ENCODE measurements at places on chromosomes 5 and 9.

DNA sequence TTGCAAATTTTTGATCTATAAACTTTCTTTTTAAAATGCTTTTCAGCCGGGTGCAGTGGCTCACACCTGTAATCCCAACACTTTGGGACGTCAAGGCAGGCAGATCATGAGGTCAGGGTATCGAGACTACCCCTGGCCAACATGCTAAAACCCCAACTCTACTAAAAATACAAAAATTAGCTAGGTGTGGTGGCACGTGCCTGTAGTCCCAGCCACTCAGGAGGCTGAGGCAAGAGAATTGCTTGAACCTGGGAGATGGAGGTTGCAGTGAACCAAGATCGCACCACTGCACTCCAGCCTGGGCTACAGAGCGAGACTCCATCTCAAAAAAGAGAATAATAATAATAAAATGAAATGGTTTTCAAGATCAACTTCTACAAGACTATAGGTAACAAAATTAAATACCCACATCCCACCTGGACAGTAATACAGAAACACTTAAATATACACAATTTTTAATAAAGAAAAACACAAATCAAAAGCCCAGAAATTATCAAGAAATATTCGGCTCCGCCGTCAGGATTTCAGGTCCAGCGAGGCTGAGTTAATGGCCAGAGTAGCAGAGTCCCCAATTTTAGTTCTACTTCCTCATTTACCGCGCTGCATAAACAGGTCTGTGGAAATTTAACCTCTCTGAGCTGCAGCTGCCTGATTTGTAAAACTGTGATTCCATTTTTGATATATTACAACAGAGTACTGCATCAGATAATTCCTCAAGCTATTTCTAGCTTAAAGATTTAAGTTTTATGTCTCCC lies 4.0 kb downstream of the TUT7 start:
- H3K27ac ChIP-seq, result peak overlapping the region; percentile 51
- no peak for DNase-seq
- H3K4me1 ChIP-seq, result peaks cover 47% of the 10 kb centered on the region
- H3K4me3 ChIP-seq, result peak overlapping the region; percentile 70
- H3K36me3 ChIP-seq, result peaks cover 47% of the 10 kb centered on the region
- no peaks in the 10 kb centered on the region for H3K27me3 ChIP-seq

GRCh38 chr5:161400583-161400982 lies 145.9 kb downstream of the GABRB2 start:
- no peaks in the 10 kb centered on the region for H3K4me1 ChIP-seq
- no peaks in the 10 kb centered on the region for H3K36me3 ChIP-seq
- no peak for DNase-seq
- no peaks in the 10 kb centered on the region for H3K27me3 ChIP-seq
- no peak overlapping the region for H3K27ac ChIP-seq

- no peak for DNase-seq
- H3K27ac ChIP-seq, result no peak overlapping the region
- H3K36me3 ChIP-seq, result peaks cover 23% of the 10 kb centered on the region
These were observed 46.8 kb downstream of the TENT4A start for GRCh38 chr5:6759983-6760382.

GRCh38 chr5:127580731-127581130 lies 63.3 kb downstream of the PRRC1 start:
- DNase-seq, result no peak
- H3K36me3 ChIP-seq, result no peaks in the 10 kb centered on the region
- no peak overlapping the region for H3K27ac ChIP-seq
- peaks cover 2% of the 10 kb centered on the region for H3K4me1 ChIP-seq
- H3K4me3 ChIP-seq, result no peak overlapping the region

DNA sequence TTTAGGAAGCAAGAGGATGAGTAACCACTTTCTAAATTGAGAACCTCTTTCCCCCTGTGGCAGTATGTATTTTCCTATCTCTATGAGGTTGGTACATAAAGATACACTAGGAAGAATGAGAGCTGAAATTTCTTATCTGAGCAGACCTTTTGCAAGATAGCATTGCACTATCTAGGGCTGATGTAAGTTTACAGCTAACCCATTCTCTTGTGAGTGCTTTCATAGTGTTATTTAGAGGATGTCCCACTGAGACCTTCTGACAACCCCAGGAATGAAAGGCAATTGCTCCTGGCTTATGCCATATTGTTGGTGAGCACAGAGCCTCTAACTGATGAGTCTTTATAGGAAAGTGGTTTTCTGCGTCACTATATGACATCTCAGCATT lies 1209.3 kb upstream of the CDH6 start:
- H3K27ac ChIP-seq, result no peak overlapping the region
- no peak overlapping the region for H3K4me3 ChIP-seq
- H3K36me3 ChIP-seq, result no peaks in the 10 kb centered on the region
- no peaks in the 10 kb centered on the region for H3K27me3 ChIP-seq
- no peaks in the 10 kb centered on the region for H3K4me1 ChIP-seq

DNA sequence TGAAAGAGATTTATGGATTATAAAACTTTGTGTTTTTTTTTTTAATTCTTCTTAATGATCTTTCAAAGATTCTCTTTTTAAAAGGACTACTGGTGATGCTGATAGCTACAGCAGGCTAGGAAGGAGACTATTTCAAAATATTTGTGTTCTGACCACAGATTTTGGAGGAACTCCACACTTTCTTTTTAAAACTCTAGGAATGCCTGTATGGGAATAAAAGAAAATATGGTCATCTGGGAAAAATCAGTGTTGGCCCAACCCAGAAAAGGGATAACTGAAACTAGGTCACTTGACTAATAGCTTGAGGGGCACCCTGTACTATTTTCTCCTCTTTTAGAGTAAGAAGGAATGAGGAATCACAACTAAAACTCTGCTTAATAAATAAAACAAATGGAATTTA lies 97.6 kb upstream of the ADAMTS19 start:
- no peaks in the 10 kb centered on the region for H3K4me1 ChIP-seq
- DNase-seq, result no peak
- H3K36me3 ChIP-seq, result no peaks in the 10 kb centered on the region
- H3K27me3 ChIP-seq, result no peaks in the 10 kb centered on the region
- no peak overlapping the region for H3K4me3 ChIP-seq

DNA sequence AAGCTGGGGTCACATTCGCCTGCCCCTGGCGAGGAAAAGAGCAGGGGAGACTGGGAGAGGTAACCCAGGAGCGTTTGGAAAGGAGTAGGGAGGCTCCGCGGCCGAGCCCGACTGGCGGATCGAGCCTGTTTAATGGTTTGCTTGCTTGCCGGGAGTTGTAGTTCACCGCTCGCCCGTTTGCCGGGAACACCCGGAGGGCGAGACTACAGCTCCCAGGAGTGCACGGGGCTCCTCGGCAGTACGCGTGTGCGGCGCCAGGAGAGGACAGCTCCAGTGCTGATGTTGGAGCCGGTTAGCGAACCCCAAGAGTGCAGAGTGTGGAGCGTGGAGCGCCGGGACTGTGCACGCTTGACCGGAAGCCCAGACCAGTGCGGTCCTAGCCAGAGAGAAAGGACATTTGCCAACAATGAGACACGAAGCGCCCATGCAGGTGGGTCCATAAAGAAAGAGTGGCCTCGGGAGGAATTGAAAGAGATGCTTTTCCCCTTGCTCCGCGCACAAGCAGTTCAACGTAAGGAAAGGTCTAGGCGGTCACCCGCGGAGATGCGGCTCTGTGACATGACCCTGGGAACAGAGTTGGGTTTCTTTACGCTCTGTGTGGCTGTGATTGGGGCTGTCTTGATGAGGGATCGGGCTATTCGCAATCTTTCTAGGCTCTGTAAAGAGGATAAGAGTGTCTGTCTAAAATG lies at the start of gene RAB3C:
RAB3C (plus strand) TSS at position 273 of the 689 bp plus-strand sequence; CDS start at position 407, 134 bp downstream.
- DNase-seq, result peak; percentile 86
- peak within 1 kb of the TSS; percentile 80 for H3K4me3 ChIP-seq
- peaks cover 44% of the 10 kb centered on the region for H3K27me3 ChIP-seq
- no peak within 1 kb of the TSS for H3K27ac ChIP-seq
- no peaks in the 10 kb centered on the region for H3K36me3 ChIP-seq

DNA sequence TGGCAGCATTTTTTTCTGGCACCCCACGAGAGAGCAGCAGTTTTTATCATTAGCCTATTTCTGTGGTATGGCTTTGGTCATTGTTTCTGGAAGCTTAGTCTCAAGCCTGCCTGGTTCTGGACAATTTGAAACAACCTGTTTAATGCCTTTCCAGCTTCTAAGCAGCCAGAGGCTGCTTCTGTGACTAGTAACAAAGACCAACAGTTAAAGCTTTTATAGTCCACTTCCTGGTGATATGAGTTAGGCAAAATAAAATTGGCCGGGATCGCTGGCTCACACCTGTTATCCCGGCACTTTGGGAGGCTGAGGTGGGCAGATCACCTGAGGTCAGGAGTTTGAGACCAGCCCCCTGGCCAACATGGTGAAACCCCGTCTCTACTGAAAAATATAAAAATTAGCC lies 24.0 kb downstream of the LYRM7 start:
- H3K4me1 ChIP-seq, result peaks cover 5% of the 10 kb centered on the region
- H3K36me3 ChIP-seq, result peaks cover 12% of the 10 kb centered on the region
- no peaks in the 10 kb centered on the region for H3K27me3 ChIP-seq
- no peak for DNase-seq
- H3K4me3 ChIP-seq, result no peak overlapping the region

DNA sequence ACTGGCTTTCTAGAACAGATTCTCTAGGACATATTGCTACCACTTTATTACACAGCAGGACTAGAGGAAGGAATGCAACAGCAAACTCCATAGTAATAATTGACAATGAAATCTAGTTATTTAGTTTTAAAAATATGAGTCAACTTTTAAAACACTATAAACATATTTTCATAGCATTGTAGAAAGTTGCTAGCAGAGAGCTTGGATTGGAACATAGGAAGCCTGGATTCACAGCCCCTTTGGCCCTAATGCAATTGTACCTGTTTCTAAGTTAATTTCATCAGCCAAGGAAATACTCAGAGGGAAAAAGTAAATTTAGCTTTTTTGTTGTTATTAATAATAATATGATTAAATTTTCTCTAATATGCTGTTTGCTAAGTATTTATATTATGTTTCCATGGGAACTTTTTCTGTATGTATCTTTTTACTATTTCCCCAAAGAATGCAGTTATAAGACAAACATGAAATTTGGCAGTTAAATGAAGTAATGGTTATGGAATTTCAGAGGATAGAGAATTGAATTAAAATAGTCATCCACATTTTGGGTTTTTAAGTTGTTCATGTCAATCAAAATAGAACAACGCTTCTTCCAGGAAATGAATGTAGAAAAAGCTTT lies 45.6 kb downstream of the VCAN start:
- H3K27ac ChIP-seq, result no peak overlapping the region
- peaks cover 10% of the 10 kb centered on the region for H3K27me3 ChIP-seq
- no peaks in the 10 kb centered on the region for H3K4me1 ChIP-seq
- H3K4me3 ChIP-seq, result no peak overlapping the region
- H3K36me3 ChIP-seq, result no peaks in the 10 kb centered on the region

- no peaks in the 10 kb centered on the region for H3K4me1 ChIP-seq
- no peaks in the 10 kb centered on the region for H3K27me3 ChIP-seq
- no peak for DNase-seq
- no peak overlapping the region for H3K4me3 ChIP-seq
These were observed 173.7 kb downstream of the NFIB start for GRCh38 chr9:14140096-14140697.

- no peak for DNase-seq
- peaks cover 12% of the 10 kb centered on the region for H3K4me1 ChIP-seq
- H3K27ac ChIP-seq, result no peak overlapping the region
- no peak overlapping the region for H3K4me3 ChIP-seq
- H3K27me3 ChIP-seq, result peaks cover 5% of the 10 kb centered on the region
- no peaks in the 10 kb centered on the region for H3K36me3 ChIP-seq
These were observed 309.6 kb upstream of the CD180 start for GRCh38 chr5:67506241-67506640.

GRCh38 chr5:65078331-65078730 lies 309.6 kb downstream of the CWC27 start:
- H3K36me3 ChIP-seq, result no peaks in the 10 kb centered on the region
- DNase-seq, result no peak
- H3K27ac ChIP-seq, result no peak overlapping the region
- H3K4me3 ChIP-seq, result no peak overlapping the region
- peaks cover 19% of the 10 kb centered on the region for H3K27me3 ChIP-seq

DNA sequence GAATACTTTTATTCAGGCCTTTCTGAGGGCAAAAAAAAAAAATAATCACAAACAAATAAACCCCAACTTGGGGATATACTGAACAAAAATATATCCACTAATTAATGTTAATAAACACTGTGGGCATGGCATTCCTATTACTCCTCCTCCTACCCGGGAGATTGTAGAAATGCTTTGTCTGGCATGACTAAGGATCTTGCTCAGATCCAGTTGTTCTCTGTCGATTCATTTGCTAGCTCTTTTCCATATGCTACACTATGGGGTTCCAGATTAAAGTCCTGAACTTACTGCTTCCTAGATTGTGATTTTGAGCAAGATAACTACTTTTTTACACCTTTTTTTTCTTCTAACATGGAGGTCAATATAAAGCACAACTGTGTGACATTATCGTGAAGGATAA lies 102.2 kb upstream of the PRR16 start:
- no peak for DNase-seq
- H3K4me1 ChIP-seq, result no peaks in the 10 kb centered on the region

GRCh38 chr5:169781420-169782345 lies 144.6 kb downstream of the DOCK2 start:
- peaks cover 30% of the 10 kb centered on the region for H3K36me3 ChIP-seq
- no peaks in the 10 kb centered on the region for H3K27me3 ChIP-seq
- H3K27ac ChIP-seq, result peak overlapping the region; percentile 34
- no peak overlapping the region for H3K4me3 ChIP-seq
- no peak for DNase-seq
- peaks cover 20% of the 10 kb centered on the region for H3K4me1 ChIP-seq

DNA sequence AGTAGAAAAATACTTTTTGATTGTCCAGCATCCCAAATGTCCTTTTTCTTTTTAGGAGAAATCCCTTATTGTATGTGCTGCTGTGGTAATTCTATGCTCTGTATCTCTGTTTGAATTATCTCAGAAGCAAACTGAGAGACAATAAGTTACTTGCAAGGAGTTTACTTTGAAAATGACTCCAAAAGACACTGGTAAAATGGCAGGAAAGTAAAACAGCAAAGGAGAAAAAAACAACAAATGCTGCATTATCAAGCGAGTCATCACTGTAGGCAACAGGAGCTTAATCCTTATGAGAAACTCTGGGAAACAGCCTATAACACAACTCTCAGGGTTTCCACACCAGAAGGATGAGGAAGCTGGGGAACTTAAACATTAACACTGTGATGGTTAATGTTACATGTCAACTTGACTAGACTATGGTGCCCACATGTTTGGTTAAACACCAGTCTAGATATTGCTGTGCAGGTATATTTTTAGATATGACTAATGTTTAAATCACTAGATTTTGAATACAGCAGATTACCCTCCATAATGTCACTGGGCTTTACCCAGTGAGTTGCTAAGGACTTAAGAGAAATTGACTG lies 92.6 kb upstream of the GAS1 start:
- no peak overlapping the region for H3K27ac ChIP-seq
- H3K4me1 ChIP-seq, result no peaks in the 10 kb centered on the region
- no peaks in the 10 kb centered on the region for H3K36me3 ChIP-seq
- H3K27me3 ChIP-seq, result no peaks in the 10 kb centered on the region

DNA sequence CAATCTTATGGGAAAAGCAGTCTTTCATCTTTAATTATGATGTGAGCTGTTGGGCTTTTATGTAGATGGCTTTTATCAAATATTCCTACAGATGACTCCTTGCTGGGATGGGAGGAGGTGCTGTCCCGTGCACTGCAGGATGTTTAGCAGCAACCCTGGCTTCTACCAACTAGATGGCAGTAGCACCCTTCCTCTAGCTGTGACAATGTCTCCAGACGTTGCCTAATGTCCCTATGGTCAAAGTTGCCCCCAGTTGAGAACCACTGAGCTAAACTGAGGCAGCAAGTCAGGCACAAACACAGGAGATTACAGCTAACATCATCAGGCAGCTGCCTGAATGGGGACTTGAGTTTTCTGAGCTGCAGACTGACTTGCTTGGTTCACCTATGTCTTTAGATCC lies 401.9 kb upstream of the PDE4D start:
- DNase-seq, result no peak

Data from activated CD4-positive, alpha-beta T cell treated with anti-CD3 and anti-CD28 coated beads, Interleukin-2, amount 10 ng/mL, durations not matched to agents 24 days and 14 days (primary cell).